ENCODE measurements at places on chromosomes 2 and 18. TPM values are rescaled to one million over a fixed set of nuclear protein-coding genes. Genes with fewer than 3 reads are reported as not detected.

The IL1RN gene
- not detected for total RNA-seq

The EPAS1 gene
- 93.4 TPM for total RNA-seq

The HOXD8 gene
- total RNA-seq, result 38.0 TPM

The BCL2 gene
- 43.9 TPM for total RNA-seq

The CRYBA2 gene
- not detected for total RNA-seq

- DNase-seq, result no peak
- H3K27ac ChIP-seq, result no peak overlapping the region
- H3K27me3 ChIP-seq, result no peaks in the 10 kb centered on the region
- no peak overlapping the region for H3K4me3 ChIP-seq
- H3K36me3 ChIP-seq, result no peaks in the 10 kb centered on the region
Observed at GRCh38 chr2:46634905-46635304, 155.5 kb downstream of the TMEM247 start.

- DNase-seq, result no peak
- no peaks in the 10 kb centered on the region for H3K4me1 ChIP-seq
- H3K4me3 ChIP-seq, result no peak overlapping the region
- H3K27ac ChIP-seq, result no peak overlapping the region
- no peaks in the 10 kb centered on the region for H3K27me3 ChIP-seq
Observed at GRCh38 chr2:229096409-229097066, 174.5 kb downstream of the PID1 start.

GRCh38 chr2:152925547-152926448, 207.4 kb downstream of the ARL6IP6 start:
- H3K36me3 ChIP-seq, result no peaks in the 10 kb centered on the region
- no peaks in the 10 kb centered on the region for H3K4me1 ChIP-seq
- H3K27me3 ChIP-seq, result no peaks in the 10 kb centered on the region
- H3K4me3 ChIP-seq, result no peak overlapping the region
- no peak overlapping the region for H3K27ac ChIP-seq

- no peaks in the 10 kb centered on the region for H3K27me3 ChIP-seq
- no peaks in the 10 kb centered on the region for H3K36me3 ChIP-seq
Observed at GRCh38 chr2:6814312-6814711, 51.4 kb downstream of the CMPK2 start.

DNA sequence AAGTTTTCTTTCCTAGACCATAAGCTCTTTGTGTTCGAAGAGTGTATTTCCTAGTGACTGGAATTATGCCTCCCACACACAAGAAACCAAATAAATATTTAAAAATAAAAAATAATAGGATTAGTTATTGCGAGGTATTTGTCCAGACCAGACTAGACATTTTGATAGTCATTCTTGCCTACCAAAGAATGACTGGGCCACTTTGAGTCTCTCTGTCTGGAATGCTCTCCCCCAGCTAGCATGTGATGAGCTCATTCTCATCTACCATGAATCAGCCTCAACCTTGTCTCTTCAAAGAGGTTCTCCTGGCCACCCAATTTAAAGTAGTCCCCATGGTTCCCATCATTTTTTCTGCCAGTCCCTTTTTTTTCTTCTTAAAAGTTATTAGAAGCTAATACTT, 13.9 kb upstream of the DSC1 start:
- no peaks in the 10 kb centered on the region for H3K27me3 ChIP-seq
- no peak overlapping the region for H3K27ac ChIP-seq
- no peaks in the 10 kb centered on the region for H3K36me3 ChIP-seq
- no peak overlapping the region for H3K4me3 ChIP-seq
- DNase-seq, result no peak
- H3K4me1 ChIP-seq, result no peaks in the 10 kb centered on the region

DNA sequence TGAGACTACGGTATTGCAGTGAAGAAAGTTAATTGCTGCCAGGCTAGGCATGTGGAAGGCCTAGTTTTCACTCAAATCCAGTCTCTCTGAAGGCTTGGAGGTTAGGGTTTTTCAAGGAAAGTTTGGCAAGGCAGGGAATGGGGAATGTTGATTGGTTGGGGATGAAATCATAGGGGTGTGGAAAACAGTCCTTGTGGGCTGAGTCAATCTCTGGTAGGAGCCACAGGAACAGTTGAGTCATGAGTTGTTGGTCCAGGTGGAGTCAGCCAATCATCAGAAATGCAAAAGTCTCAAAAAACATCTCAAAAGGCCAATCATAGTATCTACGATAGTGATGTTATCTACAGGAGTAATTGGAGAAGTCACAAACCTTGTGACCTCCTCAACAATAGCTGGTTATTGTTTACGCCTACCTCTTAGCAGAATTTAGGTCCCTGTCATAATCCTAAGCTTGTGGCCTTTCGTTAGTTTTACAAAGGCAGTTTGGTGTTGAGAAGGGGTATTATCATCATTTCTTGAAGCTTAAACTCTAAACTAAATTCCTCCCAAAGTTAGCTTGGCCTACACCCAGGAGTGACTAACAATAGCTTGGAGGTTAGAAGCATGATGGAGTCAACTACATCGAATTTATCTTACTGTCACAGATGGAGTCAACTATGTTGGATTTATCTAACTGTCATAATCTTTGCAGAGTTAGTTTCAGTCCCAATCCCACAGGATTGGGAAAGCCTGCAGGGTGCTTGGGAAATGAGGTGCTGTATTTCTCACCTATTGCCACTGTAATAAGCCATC, 33.7 kb upstream of the APCDD1 start:
- peaks cover 7% of the 10 kb centered on the region for H3K4me1 ChIP-seq
- H3K4me3 ChIP-seq, result no peak overlapping the region
- no peak for DNase-seq
- H3K27me3 ChIP-seq, result no peaks in the 10 kb centered on the region

GRCh38 chr2:25497229-25497917, 155.6 kb upstream of the DNMT3A start:
- no peaks in the 10 kb centered on the region for H3K36me3 ChIP-seq
- H3K27me3 ChIP-seq, result no peaks in the 10 kb centered on the region
- H3K27ac ChIP-seq, result no peak overlapping the region
- no peak overlapping the region for H3K4me3 ChIP-seq

DNA sequence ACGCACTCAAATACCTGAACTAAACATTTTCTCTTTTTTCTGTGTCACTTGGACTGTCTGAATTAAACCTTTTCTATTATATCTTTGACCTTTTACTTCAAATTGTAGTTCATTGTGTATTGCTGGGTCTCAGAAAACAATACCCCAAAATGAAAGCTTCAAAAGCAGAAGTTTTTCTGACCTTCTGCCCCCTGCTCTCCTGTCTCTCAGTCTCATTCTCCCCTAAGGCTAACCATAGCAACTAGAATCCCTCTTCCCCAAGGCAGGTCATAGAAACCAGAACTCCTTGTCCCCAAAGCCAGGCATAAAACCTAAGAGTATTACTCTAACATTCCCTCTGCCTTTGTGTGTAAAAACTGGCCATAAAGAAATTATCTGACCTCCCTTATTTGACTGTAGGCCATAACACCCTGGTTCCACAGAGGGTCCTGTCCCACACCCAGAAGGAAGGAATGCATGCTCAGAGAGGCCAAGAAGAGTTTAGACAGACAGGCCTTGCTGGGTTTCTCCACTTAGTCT, 93.5 kb upstream of the B3GNT2 start:
- no peaks in the 10 kb centered on the region for H3K36me3 ChIP-seq
- no peaks in the 10 kb centered on the region for H3K4me1 ChIP-seq
- H3K27ac ChIP-seq, result no peak overlapping the region
- no peak for DNase-seq

DNA sequence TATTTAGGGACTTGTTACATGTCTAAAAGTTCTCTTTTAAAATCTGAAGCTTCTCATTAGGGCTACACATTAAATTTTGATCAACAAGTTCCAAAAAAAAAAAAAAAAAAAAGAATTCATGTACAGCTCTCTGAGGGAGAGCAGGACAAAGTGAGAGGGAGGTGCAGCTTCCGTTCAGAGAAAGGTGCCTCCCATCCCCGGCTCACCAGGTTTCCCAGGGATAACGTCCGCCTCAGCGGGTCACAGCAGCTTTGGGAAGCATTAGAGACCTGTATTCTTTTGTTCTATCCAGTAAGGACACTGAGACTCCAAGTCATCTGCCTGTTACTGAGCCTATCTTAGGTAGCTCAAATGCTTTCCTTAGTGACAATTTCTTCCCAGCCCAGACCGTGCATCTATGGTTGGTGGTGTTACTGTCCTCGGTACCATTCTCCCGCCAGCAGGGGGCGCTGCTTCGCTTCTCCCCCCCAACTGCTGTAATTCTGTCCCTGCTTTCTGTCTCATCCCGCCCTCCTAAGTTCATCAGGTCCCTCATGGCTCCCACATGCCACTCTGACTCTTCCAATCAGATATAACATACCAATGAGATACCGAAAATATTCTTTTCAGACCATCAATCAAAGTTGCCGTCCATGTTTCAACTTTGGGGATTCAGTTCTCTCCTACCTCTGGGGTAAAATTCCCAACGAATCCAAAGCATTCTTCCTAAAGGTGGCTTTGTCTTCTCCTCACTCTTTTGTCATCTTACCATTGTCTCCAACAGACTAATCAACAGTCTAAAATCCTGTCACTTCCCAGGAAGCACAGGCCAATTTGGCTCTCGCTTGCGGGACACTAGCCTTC, 466.5 kb downstream of the METTL4 start:
- H3K4me3 ChIP-seq, result no peak overlapping the region
- no peaks in the 10 kb centered on the region for H3K4me1 ChIP-seq
- H3K27me3 ChIP-seq, result no peaks in the 10 kb centered on the region
- no peaks in the 10 kb centered on the region for H3K36me3 ChIP-seq

DNA sequence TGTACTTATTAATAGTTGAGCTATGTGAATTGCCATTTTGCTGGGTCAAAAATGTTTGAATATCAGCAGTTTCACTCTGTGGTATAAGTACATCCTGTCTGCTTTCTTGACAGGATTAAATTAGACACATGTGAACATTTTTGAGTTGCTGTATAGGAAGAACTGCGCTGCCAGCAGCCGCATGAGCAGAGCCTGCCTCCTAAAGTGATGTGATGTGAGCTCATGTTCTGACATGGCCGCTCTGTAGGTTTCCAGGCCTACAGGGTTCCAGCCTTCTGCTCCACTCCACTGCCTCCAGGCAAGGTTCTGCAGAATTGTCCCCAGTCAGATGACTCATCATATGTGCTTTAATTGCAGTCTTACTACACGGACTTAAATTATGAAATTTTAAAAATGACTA, 119.7 kb upstream of the NFATC1 start:
- H3K4me3 ChIP-seq, result no peak overlapping the region
- H3K27ac ChIP-seq, result no peak overlapping the region
- H3K36me3 ChIP-seq, result no peaks in the 10 kb centered on the region
- no peaks in the 10 kb centered on the region for H3K4me1 ChIP-seq

DNA sequence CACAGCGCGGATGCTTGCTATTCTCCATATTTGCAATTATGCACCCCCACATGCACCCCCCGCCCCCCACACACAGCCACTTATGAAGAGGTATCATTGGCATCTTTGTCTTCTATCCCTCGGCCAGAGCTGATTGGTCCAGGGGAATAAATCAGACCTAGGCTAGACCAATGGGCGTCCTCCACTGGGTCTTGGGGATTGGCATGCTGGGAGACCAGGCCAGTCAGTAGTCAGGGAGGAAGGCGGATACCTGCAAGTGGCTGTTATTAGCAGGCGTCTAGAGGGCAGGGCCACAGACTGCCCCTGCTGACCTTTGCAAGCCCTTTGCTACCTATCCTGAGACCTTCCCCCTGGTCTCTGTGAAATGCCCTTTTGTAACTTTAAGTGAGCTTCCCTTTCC, 30.0 kb downstream of the ATOH8 start:
- peaks cover 15% of the 10 kb centered on the region for H3K4me1 ChIP-seq
- no peak overlapping the region for H3K4me3 ChIP-seq
- H3K36me3 ChIP-seq, result no peaks in the 10 kb centered on the region
- DNase-seq, result no peak
- no peaks in the 10 kb centered on the region for H3K27me3 ChIP-seq
- no peak overlapping the region for H3K27ac ChIP-seq
